ENCODE measurements at places on chromosomes 2 and 18. TPM values are rescaled to one million over a fixed set of nuclear protein-coding genes. Genes with fewer than 3 reads are reported as not detected.

- H3K27ac ChIP-seq: no peak overlapping the region
- peaks cover 24% of the 10 kb centered on the region for H3K27me3 ChIP-seq
- no peaks in the 10 kb centered on the region for H3K36me3 ChIP-seq
- H3K4me1 ChIP-seq: peaks cover 19% of the 10 kb centered on the region
- no peak for DNase-seq
- H3K4me3 ChIP-seq: no peak overlapping the region
Observed at GRCh38 chr2:172098287-172098649, 4.4 kb downstream of the DLX2 start.

DNA sequence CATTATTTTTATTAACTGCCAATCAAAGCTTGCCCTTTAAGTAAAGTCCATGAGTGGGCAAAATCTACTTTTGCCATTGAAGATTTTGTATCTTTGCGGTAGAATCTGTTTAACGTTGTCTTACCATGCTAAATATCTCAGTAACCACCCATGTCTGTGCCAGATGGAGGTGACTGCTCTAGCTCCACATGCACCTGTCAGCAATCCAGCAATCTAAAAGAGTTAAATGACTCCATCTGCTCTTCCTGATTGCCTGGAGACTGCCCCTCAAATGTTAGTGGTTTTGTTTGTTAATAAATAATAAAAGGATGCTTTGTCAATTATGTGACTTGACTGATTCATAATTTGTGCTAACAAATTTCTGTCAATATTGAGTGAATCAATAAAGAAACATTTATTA lies 141.7 kb downstream of the RBM43 start:
- H3K27me3 ChIP-seq: no peaks in the 10 kb centered on the region
- no peak for DNase-seq
- H3K36me3 ChIP-seq: no peaks in the 10 kb centered on the region

- H3K4me1 ChIP-seq: no peaks in the 10 kb centered on the region
- H3K27me3 ChIP-seq: no peaks in the 10 kb centered on the region
- H3K27ac ChIP-seq: no peak overlapping the region
- no peak for DNase-seq
- no peak overlapping the region for H3K4me3 ChIP-seq
Observed at GRCh38 chr2:173607606-173608311, 253.1 kb downstream of the CDCA7 start.

DNA sequence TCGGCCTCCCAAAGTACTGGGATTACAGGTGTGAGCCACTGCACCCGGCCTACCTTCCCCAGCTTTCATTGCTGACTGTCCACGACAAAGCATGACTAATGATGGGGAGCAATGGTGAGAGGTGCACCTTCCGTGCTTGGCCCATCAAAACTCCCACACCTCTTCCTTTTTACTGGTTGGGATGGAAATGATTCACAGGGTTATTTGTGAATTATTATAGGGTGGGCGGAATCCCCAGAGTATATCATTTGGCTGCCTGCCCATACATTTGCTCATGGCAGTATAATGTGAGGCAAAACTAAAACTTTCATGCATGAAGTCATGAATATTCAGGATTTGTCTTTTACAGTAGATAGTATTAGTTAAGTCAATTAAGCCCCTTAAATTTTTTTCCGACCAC lies 334.2 kb upstream of the NETO1 start:
- no peak overlapping the region for H3K4me3 ChIP-seq
- DNase-seq: no peak
- no peaks in the 10 kb centered on the region for H3K4me1 ChIP-seq
- no peaks in the 10 kb centered on the region for H3K36me3 ChIP-seq
- H3K27me3 ChIP-seq: no peaks in the 10 kb centered on the region

DNA sequence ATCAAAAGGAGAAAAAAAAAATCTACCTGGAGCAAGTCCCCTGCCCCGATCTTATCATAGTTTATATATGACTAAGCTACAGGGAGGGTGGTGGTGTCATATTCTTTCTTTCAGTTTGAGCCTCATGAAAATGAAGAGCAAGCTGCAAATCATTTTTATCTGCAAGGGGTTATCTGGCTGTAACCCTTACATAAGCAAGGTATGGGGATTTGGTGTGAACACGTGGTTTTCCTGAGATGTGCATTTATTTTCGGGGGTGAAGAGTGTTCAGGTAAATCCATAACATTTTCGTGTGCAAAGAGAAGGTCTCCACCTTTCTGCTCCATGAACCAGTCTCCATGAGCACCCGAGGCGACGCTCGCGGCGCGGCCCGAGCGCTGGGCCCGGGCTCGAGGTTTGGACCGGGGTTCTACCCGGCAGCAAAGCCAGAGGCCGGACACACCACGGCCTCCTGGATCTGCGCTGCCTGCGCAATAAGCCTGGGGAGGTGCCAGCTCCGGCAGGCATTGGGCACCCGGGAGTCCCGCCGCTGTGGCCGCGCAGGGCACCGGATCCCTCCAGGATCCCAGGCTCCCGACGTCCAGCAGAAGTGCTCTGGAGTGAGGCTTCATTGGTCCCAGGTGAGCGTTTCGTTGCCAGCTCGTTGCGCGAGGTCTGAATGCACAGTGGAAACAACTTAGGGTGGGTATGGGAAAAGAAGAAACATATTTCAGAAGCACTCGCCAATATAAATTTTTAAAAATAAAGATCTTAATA lies 36.1 kb upstream of the GPD2 start:
- DNase-seq: no peak
- H3K36me3 ChIP-seq: no peaks in the 10 kb centered on the region
- peak overlapping the region; percentile 78 for H3K4me3 ChIP-seq
- H3K4me1 ChIP-seq: peaks cover 13% of the 10 kb centered on the region
- H3K27me3 ChIP-seq: no peaks in the 10 kb centered on the region

DNA sequence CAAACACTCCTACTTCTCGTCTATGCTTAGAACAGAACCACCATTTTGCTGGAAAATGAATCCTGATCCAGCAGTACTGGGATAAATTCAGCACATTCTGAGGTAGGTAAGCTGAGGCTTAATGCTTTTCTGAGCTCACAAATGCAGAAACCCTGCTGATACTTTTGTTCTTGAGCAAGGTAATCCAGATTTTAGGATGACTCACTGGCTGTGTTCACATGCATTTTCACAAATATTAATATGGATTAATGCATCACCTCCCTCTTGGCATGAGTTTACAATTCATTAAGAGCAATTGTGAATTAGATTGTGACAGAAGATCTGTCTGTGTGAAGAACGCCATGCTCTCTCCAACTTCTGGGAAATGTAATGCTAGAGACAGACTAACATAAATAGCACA lies 42.2 kb downstream of the RAD51AP2 start:
- peaks cover 5% of the 10 kb centered on the region for H3K4me1 ChIP-seq
- no peak for DNase-seq
- H3K27me3 ChIP-seq: no peaks in the 10 kb centered on the region

DNA sequence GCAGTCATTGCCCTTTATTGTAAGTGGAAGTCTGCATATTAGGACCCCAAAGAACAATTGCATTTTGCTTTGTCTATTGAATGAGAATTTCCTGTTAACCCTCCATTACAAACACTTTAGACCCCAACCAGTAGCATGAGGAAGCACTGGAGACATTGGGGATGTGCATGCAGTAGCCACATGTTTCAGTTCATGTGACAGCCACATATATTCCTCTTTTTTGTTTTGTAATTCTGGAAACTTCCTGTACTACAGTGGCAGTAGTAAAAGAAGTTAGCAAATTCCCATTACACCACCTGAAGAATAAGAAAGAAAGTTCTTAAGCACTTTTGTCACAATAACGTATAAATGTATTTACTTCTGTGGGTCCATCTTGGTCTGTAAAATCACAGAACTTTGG lies 281.1 kb upstream of the SLC14A2 start:
- no peak for DNase-seq
- no peak overlapping the region for H3K4me3 ChIP-seq
- H3K36me3 ChIP-seq: no peaks in the 10 kb centered on the region
- H3K27me3 ChIP-seq: no peaks in the 10 kb centered on the region
- no peak overlapping the region for H3K27ac ChIP-seq
- no peaks in the 10 kb centered on the region for H3K4me1 ChIP-seq

Gene PLEKHH2
- polyA plus RNA-seq: 0.69 TPM

Gene TLX2
- polyA plus RNA-seq: not detected

All from liver (tissue), 10 donors.